Amniotic stem cell (primary cell): ENCODE measurements at places on chromosomes 11 and 22.

- DNase-seq = no peak
Observed at GRCh38 chr11:118441770-118442275, 5.5 kb downstream of the KMT2A start.

DNA sequence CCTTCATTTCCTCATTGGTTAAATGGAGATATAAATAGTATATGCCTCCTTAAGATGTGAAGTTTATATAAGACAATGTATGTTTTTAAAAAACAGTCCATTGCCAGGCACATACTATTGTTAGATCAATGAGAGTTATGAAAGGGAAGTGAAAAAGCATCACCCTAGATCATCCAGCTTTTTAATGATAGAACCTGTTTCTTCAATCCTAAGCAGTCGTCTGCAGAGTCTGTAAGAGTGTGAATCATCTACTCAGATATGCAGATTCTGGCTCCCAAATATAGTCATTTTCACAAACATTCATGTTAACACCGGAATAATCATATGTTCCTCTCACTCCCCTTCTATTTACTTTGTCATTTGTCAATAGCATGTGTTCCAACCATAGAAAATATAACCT is 65.3 kb upstream of the SLN start:
- DNase-seq = no peak

DNA sequence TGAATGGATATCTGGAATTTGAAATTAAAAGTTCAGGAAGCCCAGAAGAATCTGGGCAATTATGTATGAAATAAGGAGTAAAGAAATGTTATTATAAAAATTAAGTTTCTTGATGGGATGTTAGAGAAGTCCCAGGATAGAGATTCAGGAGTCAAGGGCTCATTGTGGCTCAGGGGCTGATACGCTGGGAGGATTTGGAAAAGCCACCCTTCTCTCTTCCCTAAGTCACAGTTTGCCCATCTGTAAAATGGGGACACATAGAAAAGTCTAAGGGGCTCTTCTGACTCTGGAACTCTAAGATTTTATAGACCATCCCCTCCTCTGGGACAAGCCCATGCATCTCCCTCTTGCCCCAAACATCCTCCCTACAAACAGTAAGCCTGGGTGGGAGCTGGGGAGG is 118.1 kb downstream of the TIMP3 start:
- DNase-seq = no peak

DNA sequence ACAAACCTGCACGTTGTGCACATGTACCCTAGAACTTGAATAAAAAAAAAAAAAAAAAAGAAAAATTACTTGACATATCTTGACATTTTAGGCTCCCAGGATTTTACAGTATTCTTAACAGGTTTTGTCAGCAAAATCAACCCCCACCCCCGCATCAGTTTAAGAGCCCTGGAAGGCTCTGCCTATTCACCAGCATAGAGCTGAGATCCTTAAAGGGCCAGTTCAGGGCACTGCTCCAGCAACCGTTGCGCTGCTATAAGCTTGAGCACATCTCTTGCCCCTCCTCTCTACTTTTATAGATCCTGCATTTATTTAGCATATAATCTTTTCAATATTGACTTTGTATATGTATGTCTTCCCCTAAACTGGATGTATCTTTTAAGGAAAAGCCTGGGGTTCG is 697 bp upstream of the PAFAH1B2 start:
- no peak for DNase-seq

- DNase-seq = no peak
Observed at GRCh38 chr11:108223348-108224149, 682 bp downstream of the ATM start.

- DNase-seq = no peak
Observed at GRCh38 chr22:27794226-27794625, 7.3 kb downstream of the MN1 start.

GRCh38 chr22:20957102-20957682 is 9.9 kb upstream of the AIFM3 start:
- no peak for DNase-seq

DNA sequence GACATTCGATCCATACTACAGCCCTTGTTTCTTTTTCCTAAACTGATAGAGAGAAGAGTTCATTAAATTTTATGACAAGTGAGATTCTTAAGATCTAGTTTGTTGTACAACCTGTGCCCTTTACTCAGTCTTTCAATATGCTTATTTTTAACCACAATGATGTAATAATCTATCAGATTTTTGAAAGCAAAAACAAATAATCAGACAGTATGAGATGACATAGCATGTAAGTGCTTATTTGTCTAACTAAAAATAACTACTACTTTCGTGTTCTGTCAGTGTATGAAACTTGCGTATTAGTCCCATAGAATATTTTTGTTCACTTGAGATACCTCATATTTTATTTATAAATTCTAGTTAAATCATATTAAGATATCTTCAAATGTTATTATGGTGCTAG is 33.2 kb downstream of the RAB39A start:
- no peak for DNase-seq

- peak; percentile 30 for DNase-seq
Observed at GRCh38 chr11:113384551-113384950, 3.0 kb upstream of the ANKK1 start.

GRCh38 chr11:85912414-85912813 is 57.2 kb downstream of the CCDC83 start:
- DNase-seq = no peak

DNA sequence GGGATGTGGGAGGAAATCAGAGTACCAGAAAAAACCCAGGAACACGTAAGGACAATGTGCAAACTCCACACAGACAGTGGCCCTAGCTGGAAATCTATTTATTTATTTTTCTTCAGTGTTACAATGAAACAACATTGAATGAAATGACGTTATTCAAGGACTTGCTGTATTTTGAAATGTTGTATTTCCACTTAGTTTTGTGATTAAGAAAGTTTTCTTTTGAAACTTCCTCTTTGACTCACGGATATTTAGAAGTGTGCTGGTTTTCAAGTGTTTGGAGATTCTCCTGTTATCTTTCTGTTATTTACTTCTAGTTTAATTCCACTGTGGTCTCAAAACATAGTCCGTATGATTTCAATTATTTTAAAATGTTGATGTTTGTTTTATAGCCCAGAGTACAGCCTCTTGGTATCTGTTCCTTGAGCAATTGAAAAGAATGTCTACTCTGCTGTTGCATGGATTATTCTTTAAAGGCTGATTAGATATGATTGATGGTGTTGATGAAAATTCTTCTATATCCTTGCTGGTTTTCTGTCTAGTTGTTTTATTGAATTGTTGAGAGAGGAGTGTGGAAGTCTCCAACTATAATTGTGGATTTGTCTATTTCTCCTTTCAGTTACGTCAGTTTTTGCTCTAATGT is 141.0 kb downstream of the ARHGAP20 start:
- DNase-seq = no peak

- no peak for DNase-seq
Observed at GRCh38 chr11:74070723-74071492, 62.0 kb upstream of the UCP3 start.

GRCh38 chr11:32105871-32106560 is 15.1 kb downstream of the RCN1 start:
- DNase-seq = no peak
